DMS 273 treated with DMSO at 0.1 percent for 48 hours (cell line): ENCODE measurements at places on chromosomes 7 and 10.

DNA sequence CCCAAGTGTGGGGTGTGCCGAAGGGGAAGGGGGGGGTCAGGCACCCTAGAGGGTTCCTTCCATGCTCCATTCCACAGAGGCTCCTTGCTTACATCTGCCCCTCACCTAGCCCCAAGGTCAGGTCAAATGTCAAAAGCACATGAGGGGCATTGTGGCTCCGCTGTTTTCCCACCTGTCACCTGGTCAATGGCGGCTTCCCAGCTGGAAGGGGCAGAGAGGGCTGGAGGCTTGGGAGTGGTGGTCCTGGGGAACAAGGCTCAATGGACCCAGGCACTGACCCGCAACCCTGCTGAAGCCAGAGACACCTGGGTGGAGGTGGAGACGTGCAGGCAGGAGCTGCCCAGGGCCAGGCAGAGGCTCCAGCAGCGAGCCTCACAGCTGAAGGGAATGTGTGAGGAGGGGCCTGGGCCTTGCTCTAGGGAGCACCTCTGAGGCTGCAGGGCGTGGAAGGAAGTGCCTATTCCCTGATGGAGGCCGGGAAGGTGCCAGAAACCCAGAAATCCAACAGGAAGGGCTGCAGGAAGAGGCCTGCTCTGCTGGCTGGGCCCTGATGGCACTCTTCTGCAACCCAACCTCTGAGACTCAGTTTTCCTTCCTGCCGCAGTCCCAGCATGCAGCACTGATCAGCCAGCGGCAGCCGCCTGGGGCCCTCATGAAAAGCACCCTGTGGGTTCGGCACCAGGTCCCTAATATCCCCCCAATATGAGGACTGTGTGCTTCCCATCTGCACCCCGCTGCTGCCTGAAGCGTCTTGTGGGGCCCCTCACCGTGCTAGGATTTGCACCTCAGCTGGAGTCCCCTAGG lies 16.0 kb downstream of the RASGEF1A start:
- no peak for DNase-seq

GRCh38 chr10:86122646-86123045 lies 243.9 kb downstream of the GRID1 start:
- no peak for DNase-seq

- no peak for DNase-seq
These were observed 1138.1 kb downstream of the REEP3 start for GRCh38 chr10:64659311-64659710.

DNA sequence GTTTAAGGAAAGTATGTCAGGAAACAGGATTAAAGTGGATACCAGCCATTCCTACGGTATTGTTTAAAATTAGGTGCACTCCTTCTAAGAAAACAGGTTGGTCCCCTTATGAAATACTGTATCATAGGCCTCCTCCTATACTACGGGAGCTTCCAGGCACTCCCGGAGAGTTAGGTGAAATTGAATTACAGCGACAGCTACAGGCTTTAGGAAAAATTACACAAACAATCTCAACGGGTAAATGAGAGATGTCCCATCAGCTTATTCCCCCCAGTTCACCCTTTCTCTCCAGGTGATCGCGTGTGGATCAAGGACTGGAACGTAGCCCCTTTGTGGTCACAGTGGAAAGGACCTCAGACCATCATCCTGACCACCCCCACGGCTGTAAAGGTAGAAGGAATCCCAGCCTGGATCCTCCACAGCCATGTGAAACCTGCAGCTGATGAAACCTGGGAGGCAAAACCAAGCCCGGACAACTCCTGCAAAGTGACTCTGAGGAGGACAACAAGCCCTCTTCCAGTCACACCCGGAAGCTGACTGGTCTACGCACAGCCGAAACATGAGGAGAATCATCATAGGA lies 25.1 kb upstream of the GHITM start:
- DNase-seq = no peak

- no peak for DNase-seq
These were observed 145.2 kb downstream of the PKD1L1 start for GRCh38 chr7:47803025-47803424.

- no peak for DNase-seq
These were observed 64.6 kb upstream of the KCNMA1 start for GRCh38 chr10:77702166-77702565.
